ENCODE measurements at places on chromosomes 11 and 22. TPM values are rescaled to one million over a fixed set of nuclear protein-coding genes. Genes with fewer than 3 reads are reported as not detected.

LMO2 gene
- not detected for total RNA-seq

GRCh38 chr11:65422633-65423515 lies at the start of gene NEAT1:
NEAT1 (plus strand) TSS chr11:65422798.
- peaks cover 54% of the 10 kb centered on the region for H3K36me3 ChIP-seq
- H3K4me3 ChIP-seq, result peak within 1 kb of the TSS; percentile 94
- peaks cover 47% of the 10 kb centered on the region for H3K4me1 ChIP-seq
- peak; percentile 97 for DNase-seq
- H3K27me3 ChIP-seq, result peaks cover 2% of the 10 kb centered on the region

- no peak overlapping the region for H3K4me3 ChIP-seq
- no peak overlapping the region for H3K27ac ChIP-seq
- H3K27me3 ChIP-seq, result peaks cover 16% of the 10 kb centered on the region
- no peaks in the 10 kb centered on the region for H3K4me1 ChIP-seq
- DNase-seq, result no peak
Observed at GRCh38 chr11:62046568-62047100, 77.2 kb upstream of the INCENP start.

- no peak overlapping the region for H3K27ac ChIP-seq
- no peak overlapping the region for H3K4me3 ChIP-seq
- no peak for DNase-seq
- no peaks in the 10 kb centered on the region for H3K36me3 ChIP-seq
- H3K27me3 ChIP-seq, result peaks cover 9% of the 10 kb centered on the region
Observed at GRCh38 chr11:126510621-126511370, 155.3 kb downstream of the ST3GAL4 start.

GRCh38 chr11:32062540-32062939 lies 28.3 kb upstream of the RCN1 start:
- H3K36me3 ChIP-seq, result no peaks in the 10 kb centered on the region
- no peak overlapping the region for H3K4me3 ChIP-seq

DNA sequence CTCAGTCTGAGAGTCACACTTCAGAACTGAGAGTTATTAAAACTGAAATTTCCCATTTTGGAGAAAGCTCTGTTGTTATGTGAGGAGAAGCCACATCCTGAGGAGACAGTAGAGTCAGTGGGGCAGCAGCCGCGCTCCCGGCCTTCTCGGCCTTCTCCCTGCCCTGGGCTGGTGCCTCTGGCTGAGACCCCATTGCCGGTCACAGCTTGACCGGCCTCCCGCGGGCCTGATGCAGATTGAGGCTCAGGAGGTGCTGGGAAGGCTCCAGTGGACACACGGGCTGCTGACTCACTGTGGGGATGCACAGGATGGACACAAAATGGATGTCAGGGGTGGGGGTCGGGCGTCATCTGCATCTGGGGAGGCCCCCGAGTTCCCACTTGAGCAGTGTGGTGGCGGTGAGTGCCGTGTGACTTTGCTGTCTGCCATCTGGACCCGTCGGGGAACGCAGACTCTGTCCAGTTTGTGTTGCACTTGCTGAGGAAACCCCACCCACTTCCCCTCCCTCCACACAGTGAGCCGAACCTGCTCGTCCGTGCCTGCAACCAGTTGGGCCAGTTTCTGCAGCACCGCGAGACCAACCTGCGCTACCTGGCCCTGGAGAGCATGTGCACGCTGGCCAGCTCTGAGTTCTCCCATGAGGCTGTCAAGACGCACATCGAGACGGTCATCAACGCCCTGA lies 50.1 kb downstream of the MUC6 start:
- H3K36me3 ChIP-seq, result peaks cover 3% of the 10 kb centered on the region
- no peak overlapping the region for H3K27ac ChIP-seq
- no peak overlapping the region for H3K4me3 ChIP-seq
- no peak for DNase-seq
- H3K27me3 ChIP-seq, result no peaks in the 10 kb centered on the region
- no peaks in the 10 kb centered on the region for H3K4me1 ChIP-seq

DNA sequence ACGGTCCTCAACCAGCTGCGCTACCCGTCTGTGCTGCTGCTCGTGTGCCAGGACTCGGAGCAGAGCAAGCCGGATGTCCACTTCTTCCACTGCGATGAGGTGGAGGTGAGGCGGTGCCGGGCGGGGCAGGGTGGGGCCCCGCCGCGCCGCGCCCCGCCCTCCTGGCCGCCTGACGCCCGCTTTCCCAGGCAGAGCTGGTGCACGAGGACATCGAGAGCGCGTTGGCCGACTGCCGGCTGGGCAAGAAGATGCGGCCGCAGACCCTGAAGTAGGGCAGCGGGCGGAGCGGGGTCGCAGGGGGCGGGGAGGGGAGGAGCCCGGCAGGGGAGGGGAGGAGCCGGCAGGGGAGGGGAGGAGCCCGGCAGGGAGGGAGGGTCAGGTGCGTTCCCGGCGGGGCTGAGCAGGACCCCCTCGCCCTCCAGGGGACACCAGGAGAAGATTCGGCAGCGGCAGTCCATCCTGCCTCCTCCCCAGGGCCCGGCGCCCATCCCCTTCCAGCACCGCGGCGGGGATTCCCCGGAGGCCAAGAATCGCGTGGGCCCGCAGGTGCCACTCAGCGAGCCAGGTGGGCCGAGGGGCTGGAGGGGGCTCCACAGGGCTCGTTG lies 14.7 kb downstream of the EPS8L2 start:
- H3K4me3 ChIP-seq, result peak overlapping the region; percentile 7
- H3K36me3 ChIP-seq, result no peaks in the 10 kb centered on the region
- peaks cover 17% of the 10 kb centered on the region for H3K4me1 ChIP-seq
- peak; percentile 61 for DNase-seq
- H3K27ac ChIP-seq, result no peak overlapping the region

DNA sequence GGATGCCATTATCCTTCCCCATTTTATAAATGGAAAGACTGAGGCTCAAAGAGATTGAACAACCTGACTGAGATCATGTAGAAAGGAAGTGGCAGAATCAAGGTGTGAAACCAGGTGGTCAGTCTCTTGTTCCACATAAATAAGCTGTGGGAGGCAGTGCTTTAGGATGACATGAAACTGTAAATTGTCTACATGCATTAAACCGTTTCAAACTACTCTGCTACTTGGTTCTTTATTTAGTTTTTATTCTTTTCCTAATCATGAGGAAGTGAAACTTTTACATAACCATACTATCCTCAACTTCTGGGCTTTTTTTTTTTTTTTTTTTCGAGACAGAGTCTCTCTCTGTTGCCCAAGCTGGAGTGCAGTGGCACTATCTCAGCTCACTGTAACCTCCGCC lies 34.9 kb downstream of the CADM1 start:
- H3K4me1 ChIP-seq, result no peaks in the 10 kb centered on the region
- DNase-seq, result no peak

Measured in activated CD8-positive, alpha-beta memory T cell treated with anti-CD3 and anti-CD28 coated beads, Interleukin-2, amount 10 ng/mL, durations not matched to agents 7 days and 5 days (primary cell).